Hindlimb muscle (tissue), 1 donor: ENCODE measurements at places on chromosomes 5 and 9. TPM values are rescaled to one million over a fixed set of nuclear protein-coding genes. Genes with fewer than 3 reads are reported as not detected.

The ADGRV1 gene
- polyA plus RNA-seq: 1.1 TPM

The MARCOL gene
- not detected for polyA plus RNA-seq

The MYORG gene
- 19.7 TPM for polyA plus RNA-seq

DNA sequence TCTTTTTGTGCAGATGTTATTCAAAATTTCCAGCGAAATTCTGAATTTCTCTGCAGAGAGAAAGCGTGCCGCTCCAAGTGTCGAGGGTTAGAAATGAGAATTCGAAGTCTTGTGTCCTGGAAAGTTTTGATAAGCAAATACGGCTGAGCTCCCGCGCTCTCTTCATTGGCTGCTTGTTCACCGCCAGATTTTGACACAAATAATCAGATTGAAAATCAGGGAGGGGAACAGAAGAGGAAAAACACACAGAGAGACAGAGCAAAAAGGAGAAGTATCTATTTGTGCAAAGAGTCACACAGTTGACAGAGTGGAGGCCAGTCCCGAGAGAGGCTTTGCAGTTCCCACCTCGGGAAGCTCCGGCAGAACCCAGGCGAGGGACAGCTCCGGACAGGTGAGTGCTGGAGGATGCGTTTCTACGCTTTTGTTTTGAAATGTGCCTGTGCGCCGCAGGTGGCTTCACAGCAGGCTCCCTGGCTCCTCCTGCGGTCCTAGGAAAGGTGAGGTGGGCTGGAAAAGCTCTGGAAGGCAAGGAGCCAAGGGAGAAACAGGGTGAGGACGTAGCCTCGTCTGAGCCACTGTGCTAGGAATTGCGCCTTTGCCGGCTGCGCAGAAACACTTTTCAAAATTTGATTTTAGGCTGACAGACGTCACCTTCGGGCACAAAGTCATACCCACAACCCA lies at the start of gene GFI1B:
GFI1B (plus strand) TSS at position 244 of the 681 bp plus-strand sequence. CDS start 7,985 bp downstream, outside the sequence.
- DNase-seq: no peak

DNA sequence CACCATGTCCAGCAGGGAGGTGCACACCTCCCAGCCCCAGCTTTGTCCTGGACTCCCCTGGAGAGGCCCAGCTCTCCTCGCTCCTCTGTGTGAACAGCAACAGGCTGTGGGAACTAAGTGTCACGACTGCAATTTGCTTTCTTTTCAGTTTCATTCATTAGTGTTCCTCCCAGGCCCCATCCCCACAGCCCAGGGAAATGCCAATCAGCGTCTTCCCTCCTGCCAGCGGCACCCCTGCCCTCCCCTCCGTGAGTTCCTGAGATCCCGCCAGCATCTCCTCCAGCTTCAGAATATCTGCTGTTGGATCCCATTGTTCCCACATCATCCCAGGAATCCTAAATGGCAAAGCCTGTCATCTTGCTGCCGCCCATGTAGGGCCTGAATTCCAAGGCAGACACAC lies 13.1 kb upstream of the RPL26L1 start:
- DNase-seq: no peak

- DNase-seq: no peak
Measured at GRCh38 chr5:60163762-60164161, 270.2 kb upstream of the PDE4D start.
